Fibroblast of gingiva (primary cell): ENCODE measurements at places on chromosomes 12 and 14.
A peak's percentile ranks its signal among the peaks of the same experiment; 100 is the strongest.

DNA sequence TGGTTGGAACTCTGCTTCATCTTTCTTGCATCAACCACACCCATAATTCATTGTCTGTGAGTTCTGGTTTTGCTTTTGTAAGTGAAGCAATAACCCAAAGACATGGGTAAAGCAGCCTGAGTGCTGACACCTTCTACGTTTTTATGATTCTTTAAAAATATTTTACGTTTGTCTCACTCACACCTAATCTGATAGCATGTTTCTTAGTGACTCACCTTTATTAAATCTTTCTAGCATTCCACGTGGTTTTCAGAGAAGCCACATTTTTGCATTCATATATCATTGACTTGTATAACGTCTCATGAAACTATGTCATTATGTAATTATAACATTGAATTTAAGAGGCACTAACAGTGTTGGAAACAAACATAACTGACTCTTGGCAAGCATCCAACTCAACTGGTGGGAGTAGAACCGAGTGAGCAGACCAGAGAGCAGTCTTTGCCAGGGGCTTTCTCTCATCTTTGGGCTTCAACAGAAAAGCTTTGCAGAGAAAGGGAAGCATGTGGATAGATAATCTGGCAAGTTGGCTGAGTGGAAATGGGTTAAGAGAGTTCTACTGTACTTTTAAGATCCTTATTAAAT, 118.8 kb downstream of the TPH2 start:
- DNase-seq = no peak

DNA sequence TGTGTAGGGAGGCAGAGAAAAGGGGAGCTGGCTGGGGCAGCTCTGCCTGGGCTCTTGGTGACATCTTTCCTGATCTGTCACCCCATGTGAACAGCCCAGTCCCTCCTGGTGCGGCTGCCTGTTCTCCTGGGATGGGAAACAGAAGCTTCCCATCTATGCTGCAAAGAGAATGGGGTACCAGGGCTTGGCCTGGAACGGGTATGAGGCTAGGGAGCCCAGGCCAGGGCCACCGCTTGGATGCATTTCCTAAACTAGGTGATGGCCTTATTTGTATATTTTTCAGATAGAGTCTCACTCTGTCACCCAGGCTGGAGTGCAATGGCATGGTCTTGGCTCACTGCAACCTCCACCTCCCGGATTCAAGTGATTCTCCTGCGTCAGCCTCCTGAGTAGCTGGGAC, 48.6 kb upstream of the PRMT8 start:
- no peak for DNase-seq

DNA sequence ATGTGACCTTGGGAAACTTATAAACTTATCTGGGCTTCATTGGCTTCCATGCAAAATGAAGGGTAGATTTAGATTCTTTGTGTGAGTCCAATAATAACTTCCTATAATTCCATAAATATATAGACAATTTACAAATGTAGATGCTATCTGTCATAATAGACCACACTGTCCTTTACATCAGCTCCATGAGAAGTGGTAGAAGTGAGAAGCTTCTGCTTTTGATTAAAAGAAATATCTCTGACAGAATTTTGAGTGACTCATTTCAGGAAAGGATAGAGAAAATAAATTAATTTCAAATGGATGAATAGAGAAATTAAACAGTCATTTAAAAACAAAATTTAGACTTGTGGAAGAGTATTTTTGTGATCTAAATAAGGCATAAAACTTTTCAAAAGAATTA, 329.7 kb upstream of the ATP2B1 start:
- no peak for DNase-seq

DNA sequence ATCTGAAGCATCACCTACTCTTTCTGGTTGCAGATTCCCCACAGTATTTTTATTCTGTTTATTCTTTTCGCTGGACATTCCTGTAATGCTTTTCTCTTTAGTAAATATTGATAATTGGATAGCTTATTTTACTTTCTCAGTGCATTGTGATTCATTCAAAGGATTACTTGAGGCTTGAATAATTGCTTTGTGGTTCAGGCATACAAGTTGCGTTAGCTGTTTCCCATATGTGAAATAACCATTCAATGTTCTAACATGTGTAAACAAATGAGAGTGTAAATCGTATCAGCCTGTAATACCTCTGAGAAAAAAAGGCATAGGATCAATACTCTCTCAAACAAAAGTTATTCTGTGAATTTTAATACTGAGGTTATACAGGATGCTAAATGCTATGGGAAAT, 1004.2 kb upstream of the SEL1L start:
- no peak for DNase-seq

- DNase-seq = no peak
Observed at GRCh38 chr12:66217342-66217917, 28.4 kb downstream of the IRAK3 start.

DNA sequence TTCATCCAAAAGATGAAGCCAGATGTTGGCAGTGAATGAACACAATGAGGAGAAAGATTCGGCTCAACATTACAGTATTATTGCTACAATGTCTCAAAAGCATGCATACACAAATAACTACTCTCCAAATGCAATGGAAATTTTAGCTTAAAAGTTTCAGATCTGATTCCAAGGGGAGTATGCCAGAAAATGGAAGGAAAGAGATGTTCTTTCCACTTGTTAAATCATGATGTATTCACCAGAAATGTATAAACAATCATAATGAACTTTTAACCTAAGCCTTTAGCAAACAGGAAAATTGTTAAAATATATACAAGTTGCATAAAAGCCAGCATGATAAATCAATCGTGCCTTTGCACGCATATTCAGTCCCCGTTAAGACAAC, 62.1 kb downstream of the SH2B3 start:
- DNase-seq = peak; percentile 96

- no peak for DNase-seq
Observed at GRCh38 chr12:79883216-79883615, 51.7 kb downstream of the PPP1R12A start.

GRCh38 chr14:95686935-95687334, 709 bp downstream of the TCL1B start:
- no peak for DNase-seq

DNA sequence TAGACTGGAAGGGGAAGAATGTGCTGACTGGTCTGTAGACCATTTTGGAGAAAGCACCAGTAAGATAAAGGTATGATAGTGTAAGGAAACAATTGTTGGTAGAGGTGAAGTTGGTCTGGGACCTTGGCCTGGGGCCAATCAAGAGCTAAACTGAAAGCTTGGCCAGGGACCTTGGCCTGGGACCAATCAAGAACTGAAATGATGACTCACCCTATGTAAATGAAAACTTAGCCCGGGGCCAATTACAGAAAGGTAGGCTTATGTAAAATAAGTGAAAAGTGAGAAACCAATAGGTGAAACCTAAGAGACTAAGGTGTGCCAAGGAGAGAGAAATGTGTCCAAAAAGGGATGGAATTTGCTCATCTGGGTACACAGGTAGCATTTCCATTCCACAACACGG, 776.0 kb downstream of the C12orf50 start:
- no peak for DNase-seq

DNA sequence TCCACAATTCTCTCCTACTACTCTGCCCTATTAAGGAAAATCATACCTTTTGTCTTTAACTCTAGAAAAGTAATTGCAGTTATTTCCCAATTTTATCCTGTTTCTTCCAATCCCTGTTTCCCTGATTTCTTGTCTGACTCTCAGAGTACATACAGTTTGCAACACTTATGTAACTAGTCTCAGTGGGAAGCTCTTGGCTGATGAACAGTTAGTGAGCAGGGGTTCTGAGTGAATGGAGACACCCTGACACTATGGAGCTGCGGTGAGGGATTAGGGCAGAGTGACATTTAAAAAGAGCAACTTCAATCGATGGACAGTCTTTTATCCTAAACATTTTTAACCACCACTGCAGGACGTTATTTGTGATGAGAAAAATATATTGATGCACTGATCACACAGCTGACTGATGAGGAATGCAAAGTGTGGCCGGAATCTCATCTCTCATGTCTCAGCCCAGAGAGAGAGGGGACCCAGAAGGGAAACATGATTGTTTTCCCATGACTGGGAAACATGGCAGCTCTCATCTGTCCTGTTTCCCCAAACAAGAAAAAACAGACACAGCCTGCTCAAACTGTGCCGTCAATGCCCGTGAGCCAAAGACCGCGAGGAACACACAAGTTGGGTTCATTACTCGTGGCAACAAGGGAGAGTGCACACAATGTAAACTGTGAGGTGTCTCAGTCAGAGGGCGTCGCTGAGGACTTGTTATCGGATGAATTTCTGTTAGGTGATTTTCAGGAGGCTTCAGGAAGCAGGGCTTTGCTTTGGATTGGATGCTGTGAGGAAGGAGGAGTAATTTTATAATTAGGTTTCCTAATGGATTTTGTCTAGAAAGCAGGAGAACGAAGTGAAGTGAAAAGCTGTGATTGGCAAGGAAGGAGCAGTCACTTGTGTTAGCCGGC, 5.2 kb upstream of the SLC6A13 start:
- DNase-seq = no peak

GRCh38 chr14:50231475-50232275, at the start of gene SOS2:
SOS2 (minus strand) TSS chr14:50231578; CDS start chr14:50231283, 295 bp downstream.
- peak; percentile 84 for DNase-seq

DNA sequence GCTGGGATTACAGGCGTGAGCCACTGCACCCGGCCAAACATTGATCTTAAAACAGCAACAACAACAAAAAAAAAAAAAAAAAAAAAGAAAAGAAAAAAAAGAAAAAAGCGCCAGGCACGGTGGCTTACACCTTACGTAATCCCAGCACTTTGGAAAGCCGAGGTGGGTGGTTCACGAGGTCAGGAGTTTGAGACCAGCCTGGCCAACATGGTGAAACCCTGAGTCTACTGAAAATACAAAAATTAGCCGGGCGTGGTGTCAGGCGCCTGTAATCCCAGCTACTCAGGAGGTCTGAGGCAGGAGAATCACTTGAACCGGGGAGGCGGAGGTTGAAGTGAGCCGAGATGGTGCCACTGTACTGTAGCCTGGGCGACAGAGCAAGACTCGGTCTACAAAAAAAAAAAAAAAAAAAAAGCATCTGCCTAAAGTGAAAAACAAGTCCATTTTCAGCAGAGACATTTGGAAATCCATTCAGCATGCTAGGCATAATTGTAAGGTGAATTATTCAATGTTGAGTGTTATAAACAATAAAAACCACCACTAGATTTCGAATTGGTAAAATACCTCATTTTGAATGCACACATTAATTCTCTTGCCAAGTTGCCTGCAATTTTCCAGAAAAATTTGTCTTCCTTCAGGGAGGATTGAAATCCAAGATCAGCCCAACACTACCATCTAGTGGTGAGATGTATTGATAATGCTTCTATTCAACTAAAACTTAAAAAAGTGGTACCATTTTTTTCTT, 8.0 kb upstream of the CERS5 start:
- DNase-seq = peak; percentile 76

DNA sequence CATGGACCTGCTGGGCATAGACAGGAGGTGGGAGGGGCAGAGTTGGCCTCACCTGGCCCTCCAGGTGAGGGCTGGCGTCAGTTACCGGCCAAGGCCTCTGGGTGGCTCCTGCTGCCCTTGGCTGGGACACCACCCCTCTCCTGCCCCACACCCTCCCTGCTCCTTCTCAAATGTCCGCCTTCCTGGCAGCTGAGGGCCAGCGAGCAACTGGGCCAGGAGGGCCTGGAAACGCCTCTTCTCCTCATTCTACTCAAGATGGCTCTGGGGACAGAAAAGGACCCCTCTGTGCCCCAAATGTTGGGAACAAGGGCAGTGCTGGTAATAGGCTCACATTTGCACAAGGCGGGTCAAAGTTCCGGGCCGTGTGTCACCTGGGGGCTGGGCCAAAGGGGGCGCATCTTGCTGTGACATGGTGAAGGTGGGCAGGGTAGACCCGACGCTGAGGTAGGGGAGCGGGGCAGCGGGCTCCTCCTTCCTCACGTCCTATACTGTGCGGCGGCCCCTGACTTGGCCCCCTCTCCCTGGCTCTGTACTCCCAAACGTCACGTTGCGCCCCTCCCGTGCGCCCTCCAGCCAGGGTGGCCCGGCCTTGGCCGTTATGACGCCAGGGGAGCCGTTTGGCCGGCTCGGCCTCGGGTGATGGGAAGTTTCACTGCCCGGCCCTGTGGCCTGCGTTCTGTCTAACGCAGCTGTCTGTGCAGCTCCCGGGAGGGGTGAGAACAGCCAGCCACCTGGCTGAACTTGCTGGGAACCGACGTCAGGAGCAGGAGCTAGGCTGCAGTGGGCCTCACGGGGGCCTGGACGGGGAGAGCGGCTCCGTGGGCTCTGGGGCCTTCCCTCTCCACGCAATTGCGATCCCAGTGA, 18.0 kb upstream of the DLK1 start:
- no peak for DNase-seq

- DNase-seq = peak; percentile 44
Observed at GRCh38 chr12:38886064-38886463, 19.3 kb downstream of the CPNE8 start.

DNA sequence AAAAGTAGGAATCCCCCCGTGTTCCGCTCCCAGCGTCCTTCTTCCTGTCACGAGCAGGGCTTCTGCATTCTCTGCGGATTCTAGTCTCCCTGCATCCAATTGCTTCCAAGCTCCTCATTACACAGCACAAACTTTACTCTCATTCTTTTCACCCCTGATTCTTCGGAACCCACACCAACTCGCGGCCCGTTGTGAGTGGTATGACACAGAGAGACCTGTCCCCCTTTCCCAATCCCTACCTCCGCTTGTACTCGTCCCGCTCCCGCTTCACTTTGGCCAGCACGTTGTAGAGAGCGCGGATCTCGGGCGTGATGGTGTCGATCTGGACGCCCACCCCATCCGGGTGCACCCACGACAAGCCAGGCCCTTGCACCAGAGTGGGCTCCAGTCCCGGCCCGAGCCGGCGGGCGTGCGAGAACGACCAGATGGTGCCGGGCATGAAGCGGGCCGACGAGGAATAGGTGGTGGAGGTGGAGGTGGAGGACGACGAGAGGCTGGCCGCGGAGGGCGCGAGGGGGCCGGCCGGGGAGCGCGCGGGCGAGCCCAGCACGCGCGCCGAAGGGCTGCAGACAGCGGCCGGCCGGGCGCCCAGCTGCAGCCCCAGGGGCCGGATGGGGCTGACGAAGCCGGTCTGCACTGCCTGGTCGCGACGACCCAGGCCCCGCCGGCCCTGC, 687 bp downstream of the IFFO1 start:
- DNase-seq = no peak

GRCh38 chr12:4825011-4825858, 84.5 kb upstream of the KCNA1 start:
- DNase-seq = no peak

DNA sequence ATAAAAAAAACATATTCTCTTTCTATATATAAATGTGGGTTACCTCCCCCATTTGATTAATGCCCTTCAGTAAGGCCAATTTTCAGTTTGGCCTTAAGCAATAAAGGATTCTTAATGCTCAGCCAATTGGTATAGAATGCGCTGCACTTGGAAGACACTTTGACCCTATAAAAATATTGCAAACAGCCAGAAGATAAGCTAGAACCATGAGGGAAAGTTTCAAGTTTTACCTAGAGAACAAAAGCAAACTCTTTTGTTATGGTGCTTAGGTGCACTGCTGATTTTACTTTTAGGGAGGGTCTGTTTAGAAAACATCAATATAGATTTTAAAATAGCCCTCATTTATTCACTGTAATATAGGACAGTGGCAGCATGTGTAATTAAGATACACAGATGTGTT, 251.6 kb upstream of the SLC16A7 start:
- no peak for DNase-seq

GRCh38 chr14:104976198-104977007, 1.8 kb downstream of the AHNAK2 start:
- DNase-seq = peak; percentile 73

GRCh38 chr14:89309670-89310177, 107.3 kb downstream of the FOXN3 start:
- no peak for DNase-seq
